ENCODE measurements at places on chromosomes 7 and 10.

- DNase-seq, result no peak
Observed at GRCh38 chr10:22625516-22626290, 88.7 kb downstream of the PIP4K2A start.

GRCh38 chr7:84647797-84648757, 453.5 kb upstream of the SEMA3A start:
- peak; percentile 92 for DNase-seq

DNA sequence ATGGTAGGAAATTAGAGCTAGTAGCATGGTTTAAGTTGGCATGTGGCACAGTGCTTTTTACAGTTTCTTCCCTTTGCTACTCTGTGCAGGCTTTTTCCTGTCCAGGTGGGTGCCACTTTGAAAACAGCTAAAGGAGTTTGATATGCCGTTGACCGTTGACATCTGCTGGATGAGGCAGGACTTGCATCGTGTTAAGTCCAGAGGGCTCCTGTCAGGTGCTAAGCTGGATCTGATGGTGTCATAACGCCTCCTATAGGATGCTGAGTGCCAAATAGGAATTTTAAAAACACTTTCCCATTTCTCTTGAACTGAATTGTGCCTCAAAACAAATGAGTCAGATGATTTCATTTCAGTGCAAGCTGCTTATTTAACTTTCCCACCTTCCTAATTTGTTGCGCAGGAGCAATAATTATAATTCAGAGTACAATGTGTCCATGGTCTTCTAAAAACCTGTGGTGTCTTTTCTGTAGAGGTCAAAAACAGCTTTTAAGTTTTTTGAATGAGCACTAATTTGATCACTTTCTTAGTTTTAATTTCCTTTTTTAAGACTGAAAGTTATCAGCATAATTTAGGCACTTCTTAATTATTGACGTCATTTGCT, 178.3 kb downstream of the CDCA7L start:
- DNase-seq, result peak; percentile 60

DNA sequence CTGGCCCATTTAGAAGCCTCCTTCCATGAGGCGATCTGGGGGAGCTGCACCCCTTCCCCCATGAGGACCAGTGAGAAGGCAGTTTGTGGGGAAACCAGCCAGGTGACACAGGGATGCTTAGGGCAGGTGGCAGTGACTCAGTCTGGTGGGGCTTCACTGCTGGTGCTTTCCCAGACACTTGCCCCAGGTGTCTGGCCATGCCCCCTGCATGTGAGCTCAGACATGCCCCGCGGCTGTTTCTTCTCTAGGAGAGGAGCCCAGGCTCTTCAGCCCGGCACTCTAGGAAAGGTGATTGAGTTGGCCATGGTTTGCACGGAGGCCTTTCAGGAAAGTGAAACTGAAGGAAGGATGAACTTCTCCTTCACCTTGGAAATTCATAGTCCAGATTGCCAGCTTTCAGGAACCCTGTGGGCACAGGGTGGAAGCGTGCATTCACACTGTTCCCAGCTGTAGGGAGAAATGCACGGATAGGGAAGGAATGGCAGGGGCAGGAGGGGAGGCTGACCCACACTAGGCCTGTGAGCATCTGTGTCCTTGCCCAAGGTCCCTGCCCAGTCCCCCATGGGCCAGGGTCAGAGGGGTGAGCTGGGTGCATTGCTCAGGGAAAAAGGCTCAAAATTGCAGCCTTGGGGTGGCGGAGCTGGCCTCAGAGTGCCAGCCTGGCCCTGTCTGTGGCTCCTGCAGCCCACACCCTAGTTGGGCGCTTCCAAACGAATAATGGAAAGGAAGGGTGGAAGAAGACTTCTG, 359.1 kb downstream of the GLRX3 start:
- DNase-seq, result no peak

GRCh38 chr7:113026941-113027340, 59.7 kb downstream of the GPR85 start:
- DNase-seq, result peak; percentile 55

All from HCEC 1CT (cell line).